ENCODE measurements at places on chromosomes 6 and 20. TPM values are rescaled to one million over a fixed set of nuclear protein-coding genes. Genes with fewer than 3 reads are reported as not detected.
A peak's percentile ranks its signal among the peaks of the same experiment; 100 is the strongest.

OR2J3 gene
- not detected for total RNA-seq

RBM24 gene
- total RNA-seq: 0.46 TPM

DNA sequence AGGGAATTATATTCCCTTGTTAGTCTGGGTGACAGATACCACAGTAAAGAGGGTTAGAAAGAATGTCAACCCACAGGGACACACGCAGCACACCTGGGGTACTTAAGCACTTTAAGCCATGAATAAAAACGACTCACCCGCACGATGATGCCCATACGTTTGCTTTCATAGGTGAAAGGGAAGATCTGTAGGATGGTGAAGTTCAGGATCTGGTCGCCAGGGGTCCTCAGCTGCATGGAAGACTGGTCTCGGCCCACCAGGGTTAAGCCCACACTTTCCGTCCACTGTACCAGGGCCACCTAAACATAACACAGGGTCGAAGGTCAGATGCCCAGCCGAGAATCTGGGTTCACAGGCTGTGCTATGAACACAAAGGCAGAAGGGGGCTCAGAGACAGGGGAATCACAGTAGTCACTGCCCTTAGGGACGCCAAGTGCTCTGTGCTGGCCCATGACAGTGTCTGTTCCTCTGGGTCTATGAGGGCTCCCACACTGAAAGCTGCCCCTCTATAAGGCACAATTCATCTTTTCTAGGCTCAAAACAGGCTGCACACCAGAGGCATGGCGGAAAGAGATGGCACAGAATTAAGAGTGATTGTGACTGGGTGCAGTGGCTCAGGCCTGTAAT is 96.8 kb upstream of the NFATC2 start:
- H3K4me3 ChIP-seq: no peak overlapping the region
- DNase-seq: peak; percentile 66
- H3K27me3 ChIP-seq: no peaks in the 10 kb centered on the region
- H3K27ac ChIP-seq: no peak overlapping the region

MEI4 gene
- 2.8 TPM for total RNA-seq

GRCh38 chr6:146915671-146916127 is 288.5 kb upstream of the STXBP5 start:
- H3K4me3 ChIP-seq: no peak overlapping the region
- DNase-seq: no peak
- peak overlapping the region; percentile 84 for H3K27ac ChIP-seq
- H3K27me3 ChIP-seq: no peaks in the 10 kb centered on the region
- peaks cover 18% of the 10 kb centered on the region for H3K4me1 ChIP-seq

GRCh38 chr6:66896415-66896814 is 1189.4 kb upstream of the EYS start:
- H3K36me3 ChIP-seq: no peaks in the 10 kb centered on the region
- DNase-seq: no peak
- H3K27ac ChIP-seq: no peak overlapping the region
- H3K4me3 ChIP-seq: no peak overlapping the region
- no peaks in the 10 kb centered on the region for H3K27me3 ChIP-seq

EFCAB8 gene
- 0.06 TPM for total RNA-seq

RIPPLY2 gene
- total RNA-seq: not detected

CCN5 gene
- total RNA-seq: 34.6 TPM

TAAR2 gene
- not detected for total RNA-seq

- H3K27ac ChIP-seq: no peak overlapping the region
- no peaks in the 10 kb centered on the region for H3K4me1 ChIP-seq
- H3K36me3 ChIP-seq: no peaks in the 10 kb centered on the region
- H3K4me3 ChIP-seq: no peak overlapping the region
- H3K27me3 ChIP-seq: peaks cover under 1% of the 10 kb centered on the region
These were observed 3.7 kb upstream of the KIAA0319 start for GRCh38 chr6:24649691-24650090.

GRCh38 chr20:50996901-50997865 is 25.7 kb downstream of the KCNG1 start:
- H3K36me3 ChIP-seq: no peaks in the 10 kb centered on the region
- H3K27me3 ChIP-seq: peaks cover 4% of the 10 kb centered on the region
- no peak overlapping the region for H3K27ac ChIP-seq
- H3K4me3 ChIP-seq: no peak overlapping the region
- no peak for DNase-seq
- no peaks in the 10 kb centered on the region for H3K4me1 ChIP-seq

TPMT gene
- total RNA-seq: 52.0 TPM

DNA sequence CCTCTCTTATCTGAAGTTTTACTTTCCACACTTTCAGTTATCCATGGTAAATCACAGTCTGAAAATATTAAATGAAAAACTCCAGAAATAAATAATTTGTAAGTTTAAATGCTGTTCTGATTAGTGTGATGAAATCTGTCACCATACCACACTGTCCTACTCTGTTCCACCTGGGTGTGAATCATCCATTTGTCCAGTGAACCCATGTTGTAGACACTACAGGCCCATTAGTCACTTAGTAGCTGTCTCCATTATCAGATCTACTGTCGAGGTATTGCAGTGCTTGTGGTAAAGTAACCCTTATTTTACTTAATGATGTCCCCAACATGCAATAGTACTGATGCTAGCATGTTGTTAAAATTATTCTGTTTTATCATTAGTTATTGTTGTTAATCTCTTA is 29.2 kb upstream of the MMS22L start:
- no peak overlapping the region for H3K4me3 ChIP-seq
- no peak for DNase-seq
- no peaks in the 10 kb centered on the region for H3K27me3 ChIP-seq
- H3K36me3 ChIP-seq: no peaks in the 10 kb centered on the region
- H3K27ac ChIP-seq: no peak overlapping the region

DNA sequence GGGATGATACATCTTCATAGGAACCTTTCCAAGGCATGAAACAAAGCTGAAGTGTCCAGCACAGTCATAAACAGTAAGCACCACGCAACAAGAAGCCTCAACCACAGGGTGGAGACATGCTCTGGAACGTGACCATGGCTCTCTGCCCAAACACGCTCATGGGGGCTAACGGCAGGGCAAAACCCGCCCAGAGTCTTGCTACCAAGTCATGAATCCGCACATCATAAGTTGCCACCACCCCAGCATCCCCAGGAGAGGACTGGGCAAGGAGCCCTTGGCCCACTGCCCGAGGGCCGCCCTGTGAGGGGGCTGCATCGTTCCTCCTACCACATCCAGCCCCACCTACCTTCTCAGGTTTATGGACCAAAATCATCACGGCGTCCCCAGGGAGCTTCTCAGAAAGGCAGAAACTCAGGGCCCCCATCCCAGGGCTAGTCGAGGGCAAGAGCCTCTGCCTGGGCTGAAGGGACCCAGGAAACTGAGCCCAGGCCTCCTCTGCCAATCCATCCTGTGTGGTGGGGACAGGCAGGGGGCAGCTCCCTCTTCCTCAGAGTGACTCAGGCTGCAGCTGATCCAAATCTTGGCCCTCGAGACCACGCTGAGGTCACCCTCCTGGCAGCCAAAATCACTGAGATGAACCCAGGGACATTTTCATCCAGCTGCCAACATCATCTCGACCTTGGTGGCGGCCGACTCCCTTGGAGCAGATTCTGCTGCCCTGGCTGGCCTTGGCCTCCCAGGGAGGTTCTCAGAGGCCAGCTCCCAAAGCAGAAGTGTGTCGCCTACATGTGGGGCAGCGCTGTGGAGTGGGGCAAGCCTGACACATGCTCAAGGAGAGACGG is 42.6 kb downstream of the BMP7 start:
- no peaks in the 10 kb centered on the region for H3K27me3 ChIP-seq
- no peak overlapping the region for H3K27ac ChIP-seq
- peak; percentile 49 for DNase-seq
- H3K4me3 ChIP-seq: no peak overlapping the region
- no peaks in the 10 kb centered on the region for H3K4me1 ChIP-seq
- no peaks in the 10 kb centered on the region for H3K36me3 ChIP-seq

LY6G5B gene
- 2.3 TPM for total RNA-seq

DNA sequence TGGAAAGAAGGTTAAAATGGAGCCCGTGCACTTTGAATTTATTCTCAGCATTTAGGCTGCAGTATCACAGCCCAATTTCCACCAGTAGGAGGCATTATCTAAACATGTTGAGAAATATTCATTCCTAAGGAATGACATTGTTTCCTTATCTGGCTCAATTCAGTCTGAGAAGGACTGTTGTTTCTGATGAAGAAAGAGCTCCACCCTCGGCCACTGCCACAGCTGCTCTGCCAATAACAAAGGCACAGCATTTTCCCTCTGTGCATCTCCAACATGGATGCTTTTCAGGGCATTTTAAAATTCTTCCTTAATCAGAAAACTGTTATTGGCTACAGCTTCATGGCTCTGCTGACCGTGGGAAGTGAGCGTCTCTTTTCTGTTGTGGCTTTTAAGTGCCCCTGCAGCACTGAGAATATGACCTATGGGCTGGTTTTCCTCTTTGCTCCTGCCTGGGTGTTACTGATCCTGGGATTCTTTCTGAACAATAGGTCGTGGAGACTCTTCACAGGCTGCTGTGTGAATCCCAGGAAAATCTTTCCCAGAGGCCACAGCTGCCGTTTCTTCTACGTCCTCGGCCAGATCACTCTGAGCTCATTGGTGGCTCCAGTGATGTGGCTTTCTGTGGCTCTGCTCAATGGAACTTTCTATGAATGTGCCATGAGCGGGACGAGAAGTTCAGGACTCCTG is at the start of gene CALHM5:
CALHM5 (plus strand) TSS at position 216 of the 687 bp plus-strand sequence; CDS start at position 274, 58 bp downstream.
- H3K4me3 ChIP-seq: no peak within 1 kb of the TSS
- peak; percentile 44 for DNase-seq
- H3K27ac ChIP-seq: peak within 1 kb of the TSS; percentile 83
- H3K36me3 ChIP-seq: no peaks in the 10 kb centered on the region
- no peaks in the 10 kb centered on the region for H3K4me1 ChIP-seq
- H3K27me3 ChIP-seq: no peaks in the 10 kb centered on the region

DNA sequence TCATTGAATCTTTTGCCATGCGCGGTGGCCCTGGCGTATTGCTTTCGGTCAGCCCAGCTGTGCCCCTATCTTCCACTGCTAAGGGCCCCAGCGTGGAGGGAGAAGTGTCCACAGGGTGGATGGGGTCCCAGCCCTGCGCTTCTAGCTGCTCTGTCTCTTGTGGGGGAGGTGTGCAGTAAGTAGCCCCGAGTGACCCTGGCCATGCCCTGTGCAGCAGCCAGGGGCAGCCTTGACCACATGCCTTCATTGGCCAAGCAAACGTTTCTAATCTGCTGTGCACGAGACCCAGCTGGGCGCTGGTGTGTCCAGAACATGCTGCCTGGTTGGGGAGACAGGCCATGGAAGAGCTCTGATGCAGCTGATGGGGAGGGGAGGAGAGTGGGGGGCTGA is 13.6 kb downstream of the TMEM181 start:
- no peaks in the 10 kb centered on the region for H3K36me3 ChIP-seq
- H3K4me1 ChIP-seq: no peaks in the 10 kb centered on the region
- H3K4me3 ChIP-seq: no peak overlapping the region
- no peaks in the 10 kb centered on the region for H3K27me3 ChIP-seq

WFDC2 gene
- total RNA-seq: not detected

GRCh38 chr6:96213784-96214183 is 198.0 kb downstream of the FUT9 start:
- H3K27me3 ChIP-seq: no peaks in the 10 kb centered on the region
- H3K36me3 ChIP-seq: no peaks in the 10 kb centered on the region
- H3K4me3 ChIP-seq: no peak overlapping the region
- DNase-seq: no peak
- no peaks in the 10 kb centered on the region for H3K4me1 ChIP-seq
- no peak overlapping the region for H3K27ac ChIP-seq

GRCh38 chr6:153790048-153790447 is 249.0 kb upstream of the OPRM1 start:
- H3K36me3 ChIP-seq: no peaks in the 10 kb centered on the region
- peak; percentile 12 for DNase-seq
- H3K27ac ChIP-seq: no peak overlapping the region
- no peak overlapping the region for H3K4me3 ChIP-seq
- no peaks in the 10 kb centered on the region for H3K27me3 ChIP-seq

GRCh38 chr6:155398221-155398620 is 57.4 kb downstream of the NOX3 start:
- no peak overlapping the region for H3K4me3 ChIP-seq
- H3K36me3 ChIP-seq: no peaks in the 10 kb centered on the region
- no peak overlapping the region for H3K27ac ChIP-seq
- DNase-seq: no peak
- no peaks in the 10 kb centered on the region for H3K4me1 ChIP-seq

C6orf132 gene
- 1.7 TPM for total RNA-seq

DNA sequence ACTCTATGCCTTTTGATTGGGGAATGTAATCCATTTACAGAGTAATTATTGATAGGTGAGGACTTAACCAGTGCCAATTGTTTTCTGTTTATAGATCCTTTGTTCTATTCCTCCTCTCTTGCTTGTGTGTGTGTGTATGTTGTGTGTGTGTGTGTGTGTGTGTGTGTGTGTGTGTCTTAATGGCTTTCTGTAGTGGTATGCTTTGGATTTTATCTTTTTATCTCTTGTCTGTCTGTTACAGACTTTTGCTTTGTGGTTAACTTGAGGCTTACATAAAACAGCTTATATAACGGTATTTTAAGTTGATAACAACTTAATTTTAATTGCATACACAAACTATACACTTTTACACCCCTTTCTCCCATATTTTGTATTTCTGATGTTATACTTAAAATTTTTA is 54.7 kb downstream of the CDC5L start:
- H3K27me3 ChIP-seq: no peaks in the 10 kb centered on the region
- H3K27ac ChIP-seq: no peak overlapping the region

DNA sequence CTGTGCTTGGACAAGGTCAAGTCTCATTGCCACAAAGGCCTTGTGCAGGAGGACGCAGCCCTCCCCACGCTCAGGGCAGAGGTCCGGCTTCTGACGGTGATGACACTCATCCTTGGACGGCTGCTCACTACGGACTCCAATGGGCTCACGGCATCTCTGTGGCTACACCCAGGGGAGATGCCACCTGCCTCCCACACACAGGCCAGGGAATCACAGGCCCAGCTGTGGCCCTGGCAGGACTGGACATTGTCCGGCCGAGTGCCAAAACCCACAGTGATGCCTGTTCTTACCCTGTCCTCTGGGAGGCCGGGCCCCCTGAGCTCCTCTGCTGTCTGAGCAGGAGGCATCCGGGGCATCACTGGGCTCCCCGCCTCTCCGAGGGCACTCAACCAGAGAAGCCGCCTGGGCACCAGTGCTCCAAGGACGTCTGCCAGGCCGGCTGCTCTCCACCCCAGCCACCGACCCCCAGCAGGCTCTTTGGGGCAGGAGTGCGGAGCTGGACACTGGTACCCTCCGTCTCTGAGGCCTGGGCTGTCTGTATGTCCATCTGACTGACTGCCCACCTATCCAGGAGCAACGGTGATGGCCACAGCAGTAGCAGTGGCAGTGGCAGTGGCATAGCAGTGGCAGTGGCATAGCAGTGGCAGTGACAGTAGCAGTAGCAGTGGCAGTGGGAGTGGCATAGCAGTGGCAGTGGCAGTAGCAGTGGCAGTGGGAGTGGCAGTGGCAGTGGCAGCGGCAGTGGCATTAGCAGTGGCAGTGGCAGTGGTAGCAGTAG is 1.9 kb downstream of the RBBP8NL start:
- no peaks in the 10 kb centered on the region for H3K36me3 ChIP-seq
- H3K27ac ChIP-seq: no peak overlapping the region
- no peaks in the 10 kb centered on the region for H3K4me1 ChIP-seq
- no peak for DNase-seq

GRCh38 chr6:79463621-79464050 is 73.6 kb downstream of the LCA5 start:
- H3K36me3 ChIP-seq: no peaks in the 10 kb centered on the region
- no peaks in the 10 kb centered on the region for H3K4me1 ChIP-seq
- H3K27me3 ChIP-seq: no peaks in the 10 kb centered on the region
- H3K4me3 ChIP-seq: no peak overlapping the region

- no peak overlapping the region for H3K4me3 ChIP-seq
- no peaks in the 10 kb centered on the region for H3K36me3 ChIP-seq
- peak; percentile 75 for DNase-seq
- H3K27ac ChIP-seq: no peak overlapping the region
- H3K4me1 ChIP-seq: no peaks in the 10 kb centered on the region
These were observed 64.5 kb downstream of the AKAP7 start for GRCh38 chr6:131199568-131200272.

OLIG3 gene
- not detected for total RNA-seq

SAMD10 gene
- 7.0 TPM for total RNA-seq

HLA-DMB gene
- total RNA-seq: 99.7 TPM

All from adrenal gland (tissue), 19 donors.